CD4-positive, alpha-beta T cell treated with Interleukin-17A for 4 hours (primary cell): ENCODE measurements at places on chromosomes 1 and 21.

DNA sequence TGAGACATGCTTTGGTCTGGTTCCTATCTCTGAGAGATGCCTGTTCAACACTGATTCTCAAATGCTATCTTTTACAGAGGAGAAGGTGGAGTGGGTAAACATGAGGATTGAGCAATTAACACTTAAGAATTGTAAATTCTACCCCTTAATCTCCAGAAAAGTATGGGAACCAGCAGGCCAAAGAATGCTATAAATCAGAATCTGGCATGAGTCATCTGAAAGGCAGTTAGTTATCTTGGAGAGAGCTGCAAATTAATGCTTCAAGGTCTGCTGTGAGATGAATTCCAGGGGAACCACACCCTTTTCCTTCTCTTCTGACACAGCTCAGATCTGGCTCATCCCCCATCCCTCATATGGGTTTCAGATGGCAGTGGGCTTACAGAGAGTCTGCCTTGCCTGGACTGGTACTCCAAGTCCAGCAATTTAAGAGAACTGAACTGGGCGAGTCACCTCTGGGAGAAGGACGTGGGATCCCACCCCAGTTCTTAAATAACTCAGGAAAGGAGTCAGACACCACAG lies 5.2 kb downstream of the S100A10 start:
- DNase-seq: no peak

- DNase-seq: no peak
These were observed 79.6 kb downstream of the SASS6 start for GRCh38 chr1:100053119-100053518.

DNA sequence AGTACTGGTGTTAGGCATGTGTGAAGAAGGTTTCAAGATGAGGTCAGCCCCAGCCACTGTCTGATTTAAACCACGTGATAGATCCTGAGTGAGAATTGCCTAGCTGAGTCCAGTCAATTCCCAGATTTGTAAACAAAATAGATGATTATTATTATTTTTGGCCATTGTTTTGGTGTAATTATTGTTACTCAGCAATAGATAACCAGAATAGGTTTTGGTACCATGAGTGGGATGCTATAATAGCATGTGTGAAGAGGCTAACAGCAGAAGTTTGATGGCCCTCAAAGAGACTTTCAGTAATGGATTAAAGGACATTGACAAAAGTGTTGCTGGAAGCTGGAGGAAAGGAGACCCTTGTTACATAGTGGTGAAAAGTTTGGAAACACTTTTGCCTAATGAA lies 214.8 kb downstream of the BACH1 start:
- DNase-seq: no peak

GRCh38 chr1:108878678-108879077 lies 1.9 kb downstream of the GPSM2 start:
- no peak for DNase-seq

DNA sequence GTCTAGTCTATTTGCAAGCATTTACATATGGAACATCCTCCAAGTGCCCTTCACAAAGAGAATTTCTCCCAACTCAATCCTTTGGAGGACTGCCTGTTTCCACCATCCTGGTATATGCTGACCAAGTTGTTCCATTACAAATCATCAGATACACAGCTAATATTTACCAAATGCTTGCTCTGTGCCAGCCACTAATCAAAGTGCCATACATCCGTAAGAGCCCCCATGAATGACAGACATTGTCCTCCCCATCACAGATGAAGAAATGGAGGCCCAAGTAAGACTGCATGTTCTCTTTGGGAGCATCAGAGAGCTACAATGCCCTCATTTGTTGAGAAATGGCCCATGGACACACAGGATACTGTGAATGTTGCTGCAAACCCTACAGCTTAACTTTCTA lies 130.0 kb upstream of the BACE2 start:
- DNase-seq: no peak

- no peak for DNase-seq
These were observed 77.5 kb upstream of the HMCN1 start for GRCh38 chr1:185656663-185657062.

- DNase-seq: no peak
These were observed 182.9 kb downstream of the AKT3 start for GRCh38 chr1:243667133-243667532.

DNA sequence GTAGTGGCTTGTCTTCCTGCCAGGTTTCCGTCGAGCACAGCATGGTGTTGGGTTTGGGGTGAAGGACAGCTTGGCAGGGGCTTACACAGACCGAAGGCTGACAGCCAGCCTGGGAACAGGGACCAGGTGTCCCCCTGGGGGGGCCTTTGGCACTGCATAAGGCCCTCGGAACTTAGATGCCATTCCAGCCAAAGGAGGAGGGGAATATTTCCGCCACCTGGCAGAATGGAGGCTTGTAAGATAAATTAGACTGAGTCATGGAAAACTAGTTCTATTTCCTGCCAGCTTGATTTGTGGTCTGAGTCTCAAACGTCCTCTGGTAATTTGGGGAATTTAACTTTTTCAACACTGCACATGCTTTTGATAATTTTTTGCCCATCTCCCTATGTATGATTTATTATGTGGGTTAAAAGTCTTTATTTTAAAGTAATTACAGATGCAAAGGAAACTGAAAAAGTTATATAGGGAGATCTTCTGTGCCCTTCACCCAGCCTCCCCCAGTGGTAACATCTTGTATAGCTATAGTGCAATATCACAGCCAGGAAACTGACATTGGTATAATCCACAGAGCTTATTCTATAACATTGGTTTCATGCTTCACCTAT lies 11.5 kb upstream of the TMEM51 start:
- no peak for DNase-seq

- DNase-seq: no peak
These were observed 101.2 kb downstream of the INTS7 start for GRCh38 chr1:211933946-211934714.

GRCh38 chr1:228851618-228852017 lies 116.3 kb downstream of the RHOU start:
- DNase-seq: no peak

GRCh38 chr21:34367320-34367935 lies 3.6 kb downstream of the KCNE2 start:
- DNase-seq: peak; percentile 53

- no peak for DNase-seq
These were observed 11.2 kb upstream of the HOOK1 start for GRCh38 chr1:59803458-59804038.

GRCh38 chr1:183251101-183251958 lies 65.3 kb downstream of the LAMC2 start:
- DNase-seq: no peak

DNA sequence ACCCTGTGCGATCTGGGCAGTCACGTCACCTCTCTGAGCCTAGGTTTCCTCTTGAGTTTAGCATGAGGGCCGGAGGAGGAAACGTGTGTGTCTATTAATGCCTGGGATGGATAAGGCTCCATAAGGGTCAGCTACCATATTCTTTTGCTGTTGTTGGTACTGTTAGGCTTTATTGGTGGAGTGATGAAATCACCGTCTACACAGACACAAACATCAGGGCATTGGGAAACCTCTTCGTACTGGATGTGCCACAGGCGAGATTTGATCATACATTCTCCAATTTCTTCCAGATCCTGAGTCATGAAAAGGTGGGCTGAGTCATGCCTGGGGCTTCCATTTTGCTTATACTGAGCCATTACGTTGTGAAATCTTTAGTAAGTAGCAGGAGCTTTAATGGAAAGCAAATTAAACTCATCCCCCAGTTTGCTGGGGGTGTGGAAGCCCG lies 24.9 kb upstream of the GRHL3 start:
- no peak for DNase-seq

- DNase-seq: no peak
These were observed 219.2 kb downstream of the RERE start for GRCh38 chr1:8598060-8598724.

- DNase-seq: no peak
These were observed 5.6 kb downstream of the SETDB1 start for GRCh38 chr1:150931773-150932172.

GRCh38 chr1:15308135-15308534 lies 61.1 kb downstream of the FHAD1 start:
- no peak for DNase-seq

GRCh38 chr21:35195232-35195631 lies 146.1 kb upstream of the RUNX1 start:
- no peak for DNase-seq

- peak; percentile 92 for DNase-seq
These were observed 8.0 kb upstream of the TNFRSF14 start for GRCh38 chr1:2548068-2548589.

GRCh38 chr1:228007801-228008341 lies 1.1 kb downstream of the WNT3A start:
- DNase-seq: no peak

- DNase-seq: no peak
These were observed 55.7 kb downstream of the LRRC8C start for GRCh38 chr1:89688607-89689006.

DNA sequence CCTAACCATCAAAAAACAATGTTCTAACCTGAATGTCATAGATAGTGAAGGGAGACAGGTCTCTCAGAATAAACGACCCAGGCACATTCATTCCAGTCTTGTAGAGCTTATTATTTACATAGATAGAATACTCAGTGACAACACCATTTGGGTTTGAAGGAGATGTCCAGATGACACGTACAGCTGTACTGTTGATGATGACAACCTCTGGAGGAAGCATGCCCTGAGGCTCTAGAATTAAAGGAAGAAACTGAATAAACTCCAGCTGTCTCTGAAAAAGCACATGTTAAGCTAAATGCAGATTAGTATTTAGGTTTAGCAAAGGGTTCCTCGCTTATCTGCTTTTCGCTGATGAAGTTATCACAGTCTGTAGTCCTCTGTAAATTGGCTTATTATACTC lies 277.2 kb downstream of the KCTD3 start:
- no peak for DNase-seq

GRCh38 chr1:29832936-29833335 lies 596.6 kb downstream of the PTPRU start:
- DNase-seq: no peak

GRCh38 chr1:76830373-76830772 lies 36.9 kb upstream of the ST6GALNAC5 start:
- DNase-seq: no peak

DNA sequence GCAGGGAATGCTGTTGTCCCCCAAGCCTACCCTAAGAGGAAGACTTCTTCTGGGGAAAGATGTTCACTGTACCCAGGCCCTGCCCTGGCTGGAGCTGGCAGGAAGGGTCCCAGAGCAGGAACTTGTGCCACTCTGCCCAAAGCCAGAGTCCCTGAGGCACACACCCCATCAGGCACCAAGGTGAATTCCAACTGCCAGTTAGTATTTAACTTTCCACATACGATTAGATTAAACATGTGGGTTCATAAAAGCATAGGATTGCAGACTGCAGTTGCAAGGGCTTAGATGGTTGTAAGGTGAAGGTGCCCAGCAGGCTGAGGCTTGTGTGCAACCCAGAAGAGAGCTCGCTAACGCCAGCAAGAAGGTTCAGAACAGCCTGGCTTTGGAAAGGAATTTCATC lies at the start of gene KCNE2:
KCNE2 (plus strand) TSS at position 274 of the 400 bp plus-strand sequence. CDS start 6,473 bp downstream, outside the sequence.
- DNase-seq: no peak

GRCh38 chr1:240801442-240801841 lies 189.5 kb upstream of the GREM2 start:
- DNase-seq: no peak

- peak; percentile 71 for DNase-seq
These were observed 42.8 kb upstream of the USP24 start for GRCh38 chr1:55257958-55258357.

GRCh38 chr21:45496968-45497845 lies 45.0 kb downstream of the SLC19A1 start:
- DNase-seq: no peak

DNA sequence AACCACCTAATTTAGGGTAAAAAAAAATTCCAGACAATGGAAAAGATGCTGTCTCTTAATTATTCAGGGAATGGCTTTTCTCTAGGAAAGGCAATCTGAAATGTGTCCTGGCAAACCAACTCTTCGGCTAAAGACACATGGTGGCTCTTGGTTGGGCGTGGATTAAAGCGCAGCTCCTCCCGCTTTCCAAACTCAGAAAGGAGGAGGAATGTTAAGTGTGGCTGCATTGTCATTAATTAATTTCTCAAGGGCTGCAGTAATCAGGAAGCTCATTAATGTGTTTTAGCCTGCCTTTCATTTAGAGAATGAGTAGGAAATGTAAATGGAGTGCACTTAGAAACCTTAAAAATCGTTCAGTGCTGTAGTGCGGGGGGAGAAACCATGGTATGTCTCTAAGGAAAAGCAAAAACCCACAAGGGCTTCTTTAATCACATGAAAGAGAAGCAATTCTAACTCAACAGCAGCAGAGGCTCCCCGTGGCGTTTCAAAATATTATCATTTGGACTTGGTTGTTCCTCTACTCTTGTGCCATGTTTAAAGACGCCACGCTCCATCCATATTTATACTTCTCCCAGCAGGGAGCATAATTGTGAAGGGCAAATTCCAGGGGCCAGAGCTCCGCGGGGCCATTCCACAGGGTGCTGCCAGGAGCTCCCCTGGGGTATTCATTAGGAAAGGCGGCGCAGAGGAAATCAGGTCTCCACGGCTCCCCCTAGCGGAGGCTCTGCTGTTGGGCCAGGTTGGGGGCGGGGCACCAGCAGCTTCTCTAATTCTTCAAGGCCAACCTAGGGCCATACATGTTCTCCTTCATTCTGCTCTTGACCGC lies 91.9 kb upstream of the SSX2IP start:
- DNase-seq: peak; percentile 86

DNA sequence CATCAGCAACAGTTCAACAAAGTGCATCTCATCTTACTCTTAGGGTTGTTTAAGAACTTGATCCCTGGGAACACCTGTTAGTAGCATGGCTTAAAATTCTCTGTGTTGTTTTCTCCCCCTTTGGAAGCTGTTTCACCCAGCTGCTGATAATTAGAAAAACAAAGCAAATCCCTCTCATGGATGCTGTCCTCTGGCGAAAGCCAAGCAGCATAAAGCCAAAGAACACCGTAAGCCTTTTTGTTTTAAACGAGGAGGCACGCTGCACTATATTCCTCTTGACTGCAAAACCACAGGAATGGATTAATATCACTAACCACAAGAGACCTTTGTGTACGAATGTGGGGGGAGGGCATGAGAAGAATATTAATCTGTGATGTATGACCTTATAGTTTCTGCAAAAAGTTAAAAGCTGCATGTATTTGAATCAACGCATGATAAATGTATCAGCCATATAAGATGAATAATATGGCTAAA lies 923.2 kb downstream of the LTN1 start:
- DNase-seq: no peak

DNA sequence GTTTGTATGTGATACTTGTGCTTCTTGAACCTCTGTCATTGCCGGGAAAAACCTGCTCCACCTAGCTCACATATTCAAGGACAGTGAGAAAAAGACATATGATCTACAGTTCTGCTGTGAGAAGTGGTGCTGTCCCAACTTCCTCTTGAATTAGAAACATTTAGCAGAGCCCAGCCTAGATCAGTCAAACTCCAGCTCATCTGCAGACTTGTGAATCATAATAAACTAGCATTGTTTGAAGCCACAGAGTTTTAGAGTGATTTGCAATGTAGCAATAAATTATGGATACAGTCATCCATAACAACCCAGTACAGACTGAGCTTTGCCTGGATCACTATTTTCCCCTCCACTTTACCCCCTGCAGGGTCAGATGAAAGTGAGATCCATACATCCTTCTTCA lies 497.8 kb downstream of the PLA2G4A start:
- no peak for DNase-seq

DNA sequence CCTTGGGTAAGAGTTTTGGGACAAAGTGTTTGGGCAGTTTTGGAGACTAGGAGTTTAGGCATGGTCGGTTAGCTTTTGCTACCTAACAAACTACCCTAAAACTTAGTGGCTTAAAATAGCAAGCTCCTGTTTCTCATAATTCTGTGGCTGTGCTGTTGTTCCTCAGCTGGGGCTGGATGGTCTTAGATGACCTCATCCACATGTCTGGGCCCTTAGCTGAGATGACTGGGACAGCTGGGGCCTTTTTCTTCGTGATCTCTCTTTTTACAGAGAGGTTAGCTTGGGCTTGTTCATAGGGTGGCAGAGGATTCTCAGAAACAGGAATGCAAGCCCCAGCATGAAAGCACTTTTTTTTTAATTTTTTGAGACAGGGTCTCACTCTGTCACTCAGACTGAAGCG lies 6.6 kb downstream of the ATP1A4 start:
- DNase-seq: no peak
